ENCODE measurements at places on chromosomes 3 and 15.

DNA sequence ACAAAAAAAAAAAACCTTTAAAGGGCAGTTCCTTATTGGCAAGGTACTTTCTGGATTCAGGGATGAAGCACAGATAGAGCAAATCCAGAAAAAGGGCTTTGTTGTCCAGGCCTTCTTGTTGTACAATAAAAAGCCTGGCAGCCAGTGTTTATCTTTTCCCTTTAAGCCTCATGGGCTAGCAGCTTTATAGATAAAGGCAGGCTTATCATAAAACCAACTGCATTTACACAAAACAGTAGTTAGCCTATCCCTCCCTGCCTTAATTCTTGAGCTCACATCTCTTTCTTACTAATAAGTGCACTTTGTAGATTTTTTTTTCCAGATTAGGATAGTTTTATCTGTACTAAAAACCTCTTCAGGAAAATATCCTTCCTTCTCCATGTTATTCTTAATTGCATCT, 662.8 kb upstream of the CCDC54 start:
- no peak for DNase-seq

DNA sequence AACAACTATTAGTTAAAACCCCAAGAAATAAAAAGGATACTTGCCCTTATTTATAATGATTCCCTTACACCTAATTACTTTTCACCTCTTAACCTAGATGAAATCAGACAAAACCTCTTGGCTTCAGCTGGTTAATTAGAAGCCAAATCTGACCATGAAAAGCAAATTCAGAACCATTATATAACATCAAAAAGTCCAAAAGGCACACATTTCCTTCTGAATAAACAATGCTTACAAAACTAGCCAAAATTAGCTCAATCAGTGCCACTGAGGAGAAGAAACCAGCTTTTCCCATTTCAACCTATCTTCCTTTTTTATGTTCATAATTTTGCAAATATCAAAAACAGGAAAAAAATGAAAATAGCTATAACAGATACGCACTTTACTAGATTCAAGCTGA, 3.2 kb downstream of the EHHADH start:
- DNase-seq: no peak

DNA sequence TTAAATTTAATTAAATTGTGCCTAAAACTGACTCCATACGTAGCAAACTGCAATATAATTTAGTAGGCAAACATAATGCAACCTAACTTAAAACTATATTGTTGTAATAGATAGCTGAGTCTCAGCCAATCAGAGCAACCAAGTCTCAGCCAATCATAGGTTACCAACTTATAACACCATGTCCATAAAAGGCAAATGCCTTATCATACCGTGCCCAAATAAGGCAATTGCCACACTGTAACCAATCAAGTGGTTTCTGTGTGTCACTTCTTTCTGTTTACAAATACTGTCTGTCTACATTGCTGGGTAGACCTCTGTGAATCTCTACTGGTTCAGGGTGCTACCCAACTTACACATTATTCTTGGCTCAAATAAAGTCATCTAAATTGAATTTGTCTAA, 728.4 kb upstream of the EPHA6 start:
- no peak for DNase-seq

- no peak for DNase-seq
Observed at GRCh38 chr15:99127773-99128172, 22.9 kb downstream of the SYNM start.

GRCh38 chr15:36738817-36739216, 159.4 kb downstream of the CDIN1 start:
- DNase-seq: no peak

DNA sequence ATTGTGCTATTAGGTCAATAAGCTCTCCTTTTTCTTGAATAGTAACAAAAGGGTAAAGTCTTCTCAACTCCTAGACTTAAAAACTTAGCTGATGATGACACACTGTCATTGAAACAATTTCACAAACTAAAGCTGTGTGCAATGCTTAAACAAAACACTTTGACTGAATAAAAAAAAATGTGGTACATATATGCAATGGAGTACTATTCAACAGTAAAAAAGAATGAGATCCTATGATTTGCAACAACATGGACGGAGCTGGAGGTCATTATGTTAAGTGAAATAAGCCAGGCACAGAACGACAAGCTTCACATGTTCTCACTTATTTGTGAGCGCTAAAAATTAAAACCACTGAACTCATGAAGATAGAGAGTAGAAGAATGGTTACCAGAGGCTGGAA, 231.9 kb upstream of the UBE2E1 start:
- no peak for DNase-seq

GRCh38 chr3:191383124-191383523, 52.8 kb upstream of the UTS2B start:
- no peak for DNase-seq

- DNase-seq: no peak
Observed at GRCh38 chr15:73870700-73871408, 2.5 kb upstream of the TBC1D21 start.

DNA sequence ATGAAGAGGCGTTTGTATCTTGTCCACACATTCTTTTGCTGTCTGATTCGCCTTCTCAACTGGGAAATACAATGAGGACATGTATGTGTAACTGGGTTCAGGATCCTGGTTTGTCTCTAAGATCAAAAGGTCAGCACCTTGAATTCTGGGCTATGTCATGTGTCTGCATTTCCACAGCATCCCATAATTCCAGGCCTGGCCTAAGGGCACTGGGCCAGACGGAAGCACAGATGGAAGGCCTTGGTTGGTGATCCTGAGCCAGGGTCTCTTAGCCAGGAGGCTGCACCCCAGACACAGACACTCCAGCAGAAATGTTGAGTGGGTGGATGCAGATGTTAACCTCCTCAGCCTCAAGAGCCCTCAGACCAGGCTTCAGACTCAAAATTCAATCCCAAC, 23.7 kb upstream of the HERC1 start:
- no peak for DNase-seq

DNA sequence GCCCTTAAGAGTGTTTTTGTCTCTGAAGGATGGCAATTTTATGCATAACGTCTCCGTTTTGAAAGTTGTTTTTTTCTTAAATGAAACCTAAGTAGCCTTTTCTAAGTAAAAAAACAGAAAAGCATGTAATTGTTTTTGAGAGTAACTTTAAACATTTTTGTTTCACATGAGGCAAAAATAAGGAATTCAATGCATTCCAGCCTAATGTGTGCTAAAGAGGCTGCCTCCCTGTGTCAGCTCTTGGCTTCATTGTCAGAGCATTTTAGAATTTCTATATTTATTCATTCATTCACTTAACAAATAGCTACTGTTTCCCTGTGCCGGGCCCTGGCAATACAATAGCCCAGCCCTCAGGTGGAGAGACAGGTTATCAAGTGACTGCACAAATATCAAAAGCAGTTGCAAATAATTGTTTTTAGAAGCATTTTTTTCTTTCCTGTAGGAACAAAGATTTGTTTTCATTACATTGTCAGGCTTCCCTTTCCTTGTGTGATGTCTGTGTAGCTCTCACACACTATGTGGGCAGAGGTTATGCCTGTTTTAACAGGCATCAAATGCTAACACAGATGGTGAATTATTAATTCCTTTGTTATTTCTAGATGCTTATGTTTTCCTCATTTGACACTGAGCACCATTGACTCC, 81.9 kb downstream of the CCK start:
- no peak for DNase-seq

DNA sequence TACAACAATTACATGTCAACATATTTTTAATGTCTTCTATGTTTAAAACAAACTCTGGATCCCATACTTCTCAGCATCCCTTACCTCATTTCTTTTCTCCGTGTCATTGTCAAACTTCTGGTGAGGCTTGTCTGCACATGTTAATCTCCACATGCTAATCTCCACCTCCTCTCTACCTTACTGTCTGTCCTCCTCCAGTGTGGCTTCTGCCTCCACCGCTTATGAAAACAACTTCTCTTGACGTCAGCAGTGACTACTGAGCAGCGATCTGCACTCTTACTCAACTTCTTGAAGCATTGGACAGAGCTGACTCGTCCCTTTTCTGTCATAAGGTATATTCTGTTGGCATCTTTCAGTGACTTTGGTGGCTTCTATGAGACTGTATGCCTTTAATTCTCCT, 338.2 kb upstream of the THRB start:
- no peak for DNase-seq

DNA sequence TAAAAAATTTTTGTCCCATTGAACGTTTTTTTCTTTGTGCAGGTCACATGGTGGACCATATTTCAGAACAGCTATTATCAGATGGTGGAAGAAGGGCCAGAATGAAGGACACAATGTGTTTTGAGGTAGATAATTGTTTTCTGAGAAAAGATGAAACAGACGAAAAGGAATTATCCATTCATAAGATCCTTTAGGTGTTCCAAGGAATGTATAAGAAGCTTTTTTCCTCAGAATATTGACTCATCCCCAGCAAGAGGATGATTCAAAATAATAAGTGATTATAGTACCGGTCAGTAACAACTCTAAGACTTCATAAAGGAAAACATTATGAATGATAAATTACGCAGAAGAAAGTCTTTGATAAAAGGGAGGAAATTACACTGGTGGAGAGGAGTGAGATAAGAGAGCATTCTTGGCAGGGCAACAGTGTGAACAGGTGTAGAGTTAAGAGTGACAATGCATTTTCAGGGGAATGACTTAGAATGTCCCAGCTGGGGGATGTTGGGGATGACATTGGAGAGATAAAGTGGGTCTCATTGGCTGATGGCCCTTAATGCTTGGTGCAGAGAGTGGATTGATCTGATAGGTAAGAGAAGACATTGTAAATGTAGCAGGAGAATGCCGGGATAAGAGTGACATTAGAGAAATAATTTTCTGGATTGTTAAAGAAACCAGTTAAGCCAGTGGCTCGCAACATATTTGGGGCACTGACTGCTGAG, 27.0 kb upstream of the AQP9 start:
- no peak for DNase-seq

- DNase-seq: no peak
Observed at GRCh38 chr3:148925845-148926244, 60.7 kb downstream of the CPA3 start.

DNA sequence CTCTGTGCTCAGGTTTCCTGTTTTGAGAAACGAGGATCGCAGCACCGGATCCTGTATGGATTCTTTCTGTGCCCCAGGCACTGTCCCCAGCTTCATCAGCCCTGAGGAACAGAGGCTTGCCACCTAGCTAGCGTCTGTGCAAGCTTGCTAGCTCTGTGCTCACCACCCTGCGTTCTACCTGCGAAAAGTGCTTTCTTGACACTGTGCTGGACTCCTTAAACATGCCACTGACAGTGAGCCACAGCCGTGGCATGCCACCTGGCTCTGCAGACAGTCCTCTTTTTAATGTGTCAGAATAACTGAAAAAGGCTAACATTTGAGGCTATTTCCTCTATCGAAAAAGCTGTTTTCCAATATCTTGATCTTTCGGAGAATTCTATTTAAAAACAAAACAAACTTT, 1.4 kb downstream of the PGPEP1L start:
- no peak for DNase-seq

DNA sequence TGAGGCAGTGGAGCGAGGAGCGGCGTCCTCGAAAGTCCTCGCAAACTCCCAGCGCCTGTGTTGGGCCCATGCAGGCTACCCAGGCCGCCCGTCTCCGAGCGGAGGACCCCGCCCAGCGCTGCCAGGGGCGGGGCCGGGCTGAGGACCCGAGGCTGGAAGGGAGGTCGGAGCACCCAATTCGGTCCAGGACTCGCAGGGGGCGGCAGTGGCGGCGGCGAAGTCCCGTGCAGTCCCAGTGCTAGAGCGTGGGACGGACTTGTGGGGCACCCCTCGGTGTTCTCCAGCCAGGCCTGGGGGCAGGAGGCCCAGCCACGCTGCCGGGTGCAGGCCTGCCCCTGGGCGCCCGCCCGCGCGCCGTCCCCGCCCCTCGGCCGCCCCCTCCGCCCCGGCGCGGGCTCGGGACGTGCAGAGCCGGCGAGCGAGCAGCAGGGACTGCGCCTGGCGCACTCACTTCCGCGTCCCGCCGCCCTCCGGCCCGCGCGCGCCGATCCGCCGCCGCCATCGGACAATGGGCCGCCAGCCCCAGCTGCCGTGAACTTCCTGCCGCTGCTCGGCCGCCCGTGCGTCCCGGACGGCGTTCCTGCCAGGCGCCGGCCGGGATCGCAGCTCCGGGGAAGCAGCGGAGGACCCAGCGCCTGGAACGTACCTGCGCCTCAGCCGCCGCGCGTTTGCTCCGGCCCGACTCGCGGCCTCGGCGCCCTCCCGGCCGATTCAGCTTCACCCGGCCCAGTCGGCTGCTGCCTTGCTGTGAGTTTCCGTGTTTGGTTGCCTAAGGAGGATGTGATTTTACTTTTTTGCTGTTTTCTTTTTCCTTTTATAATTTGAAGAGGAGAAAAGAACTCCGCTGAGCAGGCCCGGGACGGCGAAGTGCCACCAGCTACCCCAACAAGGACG, 596 bp upstream of the LIMD1 start:
- no peak for DNase-seq

DNA sequence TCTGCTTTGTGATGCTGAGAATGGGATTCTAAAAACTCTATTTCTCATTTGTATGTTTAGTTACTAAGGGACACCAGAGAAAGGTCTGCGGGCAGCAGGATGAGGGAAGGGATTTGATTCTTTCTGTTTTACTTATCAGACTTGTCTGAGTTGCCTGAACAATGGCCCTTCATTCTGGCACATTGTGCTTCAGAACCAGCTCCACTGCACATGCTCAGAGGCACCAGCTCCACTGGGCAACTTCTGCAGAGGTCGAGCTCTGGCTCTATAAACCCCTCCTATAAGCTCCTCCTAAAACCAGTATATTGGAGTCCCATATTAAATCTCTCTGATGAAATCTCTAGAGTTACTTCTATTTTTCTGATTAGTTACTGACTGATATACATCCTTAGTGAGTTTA, 453.2 kb upstream of the CDIN1 start:
- no peak for DNase-seq

DNA sequence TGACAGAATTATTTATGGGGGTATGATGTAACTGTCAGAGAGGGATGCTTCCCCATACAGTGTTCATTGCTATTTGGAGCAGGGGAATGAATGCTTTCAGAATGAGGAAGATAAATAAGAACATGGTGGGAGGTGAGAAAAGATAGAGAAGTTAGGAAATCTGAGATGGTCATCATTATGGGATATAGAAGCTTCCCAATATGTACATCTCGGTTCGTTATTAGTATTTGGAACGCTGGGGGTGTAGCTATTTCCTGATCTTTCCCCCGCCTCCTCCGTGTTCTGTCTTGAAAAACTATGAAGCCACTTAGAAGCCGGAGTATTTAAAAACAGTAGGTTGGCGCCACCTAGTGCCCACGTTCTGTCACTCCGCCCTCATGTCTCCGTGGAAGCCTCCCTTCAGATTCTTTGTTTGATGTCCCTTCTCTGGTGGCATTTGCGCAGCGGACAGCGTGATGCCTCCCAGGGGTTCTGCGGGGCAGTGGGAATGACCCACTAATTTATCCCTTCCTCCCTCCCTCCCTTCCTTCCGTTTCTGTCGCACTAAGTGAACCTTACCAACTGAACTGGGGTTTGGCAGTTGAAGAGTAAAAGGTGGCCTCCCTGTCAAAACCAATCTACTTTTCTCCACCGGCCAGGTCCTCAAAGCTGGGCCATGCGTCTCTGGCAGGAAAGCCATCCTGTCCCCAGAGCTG, 184.5 kb downstream of the FEZF2 start:
- peak; percentile 66 for DNase-seq

GRCh38 chr3:142656575-142656974, 60.4 kb downstream of the PLS1 start:
- DNase-seq: no peak

- DNase-seq: no peak
Observed at GRCh38 chr3:59994732-59995304, 945.0 kb upstream of the CFAP20DC start.
